NCI-H2081 (cell line): ENCODE measurements at places on chromosomes 1 and 21.

GRCh38 chr1:162649583-162649982, 17.3 kb downstream of the DDR2 start:
- DNase-seq: no peak

DNA sequence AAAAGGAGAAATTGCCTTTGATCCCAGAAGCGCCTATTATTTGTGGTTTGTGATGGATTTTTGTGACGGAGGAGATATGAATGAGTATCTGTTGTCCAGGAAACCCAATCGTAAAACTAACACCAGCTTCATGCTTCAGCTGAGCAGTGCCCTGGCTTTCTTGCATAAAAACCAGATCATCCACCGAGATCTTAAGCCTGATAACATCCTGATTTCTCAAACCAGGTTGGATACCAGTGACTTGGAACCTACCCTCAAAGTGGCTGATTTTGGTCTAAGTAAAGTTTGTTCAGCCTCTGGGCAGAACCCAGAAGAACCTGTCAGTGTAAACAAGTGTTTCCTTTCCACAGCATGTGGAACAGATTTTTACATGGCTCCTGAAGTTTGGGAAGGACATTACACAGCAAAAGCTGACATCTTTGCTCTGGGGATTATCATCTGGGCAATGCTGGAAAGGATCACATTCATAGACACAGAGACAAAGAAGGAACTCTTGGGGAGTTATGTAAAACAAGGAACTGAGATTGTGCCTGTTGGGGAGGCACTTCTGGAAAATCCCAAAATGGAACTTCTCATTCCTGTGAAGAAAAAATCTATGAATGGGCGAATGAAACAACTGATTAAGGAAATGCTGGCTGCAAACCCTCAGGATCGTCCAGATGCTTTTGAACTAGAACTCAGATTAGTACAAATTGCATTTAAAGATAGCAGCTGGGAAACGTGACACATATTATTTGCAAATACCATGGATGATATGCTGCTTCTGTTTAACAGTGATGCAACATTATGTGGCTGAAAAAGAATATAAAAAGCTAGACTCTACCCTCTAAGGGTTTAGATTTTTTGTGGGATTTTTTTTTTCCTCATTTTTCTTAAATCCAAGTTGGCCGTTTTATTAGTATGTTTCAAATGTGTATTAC, 10.5 kb downstream of the PDIK1L start:
- no peak for DNase-seq

DNA sequence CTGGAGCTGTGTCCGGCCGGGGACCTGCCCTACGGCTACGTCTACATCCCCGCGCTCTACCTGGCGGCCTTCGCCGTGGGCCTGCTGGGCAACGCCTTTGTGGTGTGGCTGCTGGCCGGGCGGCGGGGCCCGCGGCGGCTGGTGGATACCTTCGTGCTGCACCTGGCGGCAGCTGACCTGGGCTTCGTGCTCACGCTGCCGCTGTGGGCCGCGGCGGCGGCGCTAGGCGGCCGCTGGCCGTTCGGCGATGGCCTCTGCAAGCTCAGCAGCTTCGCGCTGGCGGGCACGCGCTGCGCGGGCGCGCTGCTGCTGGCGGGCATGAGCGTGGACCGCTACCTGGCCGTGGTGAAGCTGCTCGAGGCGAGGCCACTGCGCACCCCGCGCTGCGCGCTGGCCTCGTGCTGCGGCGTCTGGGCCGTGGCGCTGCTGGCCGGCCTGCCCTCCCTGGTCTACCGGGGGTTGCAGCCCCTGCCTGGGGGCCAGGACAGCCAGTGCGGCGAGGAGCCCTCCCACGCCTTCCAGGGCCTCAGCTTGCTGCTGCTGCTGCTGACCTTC, 412 bp downstream of the GPR25 start:
- no peak for DNase-seq

DNA sequence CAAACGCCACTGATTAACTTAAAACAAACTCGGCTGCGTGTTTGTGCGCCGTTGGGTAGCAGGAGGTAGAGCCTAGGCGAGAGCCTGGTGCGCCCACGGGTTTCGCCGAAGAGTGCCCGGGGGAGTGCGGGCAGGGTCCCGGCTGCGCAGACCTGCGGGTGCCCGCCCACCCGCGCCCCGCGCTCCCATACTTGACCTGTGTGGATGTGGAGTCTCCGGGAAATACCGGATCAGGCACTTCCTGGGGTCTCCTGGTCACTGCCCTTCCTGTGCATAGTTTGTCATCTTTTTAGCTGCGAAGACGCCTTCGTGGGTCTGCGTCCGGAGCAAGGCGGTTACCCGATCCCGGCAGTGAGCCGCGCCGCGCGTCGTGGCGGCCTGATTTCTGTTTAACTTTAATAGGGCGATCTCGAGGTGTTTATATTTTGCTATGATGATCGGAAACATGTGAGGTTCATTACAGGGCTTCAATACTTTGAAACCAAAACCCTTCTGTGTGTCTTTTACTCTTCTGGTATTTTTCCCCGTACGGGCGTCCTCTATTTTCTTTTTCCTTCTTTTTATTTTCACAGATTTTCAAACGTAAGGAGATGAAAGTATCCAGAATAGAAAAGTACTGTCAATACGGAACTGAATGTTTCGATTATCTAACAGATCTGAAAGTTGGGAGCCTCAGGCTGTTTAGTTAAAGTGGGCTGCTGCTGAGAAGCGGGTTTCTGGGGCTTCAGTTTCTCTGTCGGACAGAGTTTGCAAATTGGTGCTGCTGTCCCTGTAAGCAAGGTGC, 15.2 kb downstream of the NR5A2 start:
- no peak for DNase-seq

DNA sequence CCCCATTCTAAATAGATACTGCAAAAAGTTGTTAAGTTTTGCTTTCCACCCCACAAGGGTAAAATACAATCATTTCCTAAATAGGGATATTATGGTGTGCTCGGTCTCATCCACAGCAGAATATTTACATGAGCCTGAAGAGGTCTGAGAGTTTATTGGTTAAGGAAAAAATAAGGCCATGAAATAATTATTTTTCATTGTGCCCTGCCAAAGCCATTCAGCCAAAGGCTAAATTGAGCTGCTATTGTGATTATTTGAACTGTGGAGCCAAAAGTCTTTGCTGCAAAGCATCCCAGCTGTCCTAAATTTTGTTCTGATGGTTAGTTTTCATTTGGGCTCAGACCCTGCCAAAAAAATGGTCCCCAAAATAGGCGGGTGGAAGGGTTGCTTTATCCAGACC, 298.7 kb upstream of the ESRRG start:
- no peak for DNase-seq

- peak; percentile 39 for DNase-seq
Measured at GRCh38 chr1:109530457-109531087, 9.1 kb upstream of the GPR61 start.

GRCh38 chr1:160082487-160082886, 1.1 kb downstream of the KCNJ9 start:
- DNase-seq: no peak

DNA sequence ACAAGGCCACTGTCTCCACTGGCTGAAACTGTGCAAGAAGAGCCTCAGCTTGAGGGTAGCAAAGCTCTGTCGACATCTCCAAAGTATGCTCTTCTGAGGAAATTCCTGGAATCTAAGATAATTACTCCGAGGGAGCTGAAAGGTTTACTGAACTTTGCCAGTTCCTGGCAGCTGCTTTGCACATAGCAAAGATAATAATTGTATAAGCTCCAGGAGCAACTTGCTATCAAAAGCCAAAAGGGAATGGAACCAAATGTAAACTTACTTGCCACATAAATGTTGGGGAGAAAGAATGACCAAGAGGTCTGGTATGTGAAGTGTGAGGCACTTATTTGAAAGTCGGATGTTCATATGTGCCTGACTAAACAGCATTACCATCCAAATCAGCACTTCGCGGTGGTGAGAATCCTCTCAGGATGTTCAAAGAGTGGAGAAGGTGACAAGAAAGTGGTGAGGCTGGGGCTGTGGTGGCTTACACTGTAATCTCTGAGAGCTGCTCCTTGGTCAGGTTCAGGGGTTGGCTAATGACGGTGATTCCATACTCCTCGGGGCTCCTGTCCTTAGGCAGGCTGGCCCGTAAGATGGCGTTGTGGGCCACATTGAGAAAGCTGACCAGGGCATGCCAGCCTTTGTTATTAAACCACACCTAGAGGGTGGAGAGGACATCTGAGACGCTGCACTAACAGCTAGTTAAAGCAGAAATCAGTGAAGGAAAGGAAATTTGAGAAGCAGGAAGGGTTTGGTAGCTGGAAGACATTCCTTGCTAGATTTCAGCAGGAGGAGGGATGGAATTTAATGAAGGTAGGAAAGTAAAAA, 100.0 kb downstream of the ABCA4 start:
- no peak for DNase-seq

- DNase-seq: no peak
Measured at GRCh38 chr1:167805041-167805556, 83.3 kb downstream of the MPZL1 start.
